AG10803 (cell line): ENCODE measurements at places on chromosomes 7 and 10.

- DNase-seq = no peak
Observed at GRCh38 chr7:127532151-127532550, 53.2 kb downstream of the GCC1 start.

DNA sequence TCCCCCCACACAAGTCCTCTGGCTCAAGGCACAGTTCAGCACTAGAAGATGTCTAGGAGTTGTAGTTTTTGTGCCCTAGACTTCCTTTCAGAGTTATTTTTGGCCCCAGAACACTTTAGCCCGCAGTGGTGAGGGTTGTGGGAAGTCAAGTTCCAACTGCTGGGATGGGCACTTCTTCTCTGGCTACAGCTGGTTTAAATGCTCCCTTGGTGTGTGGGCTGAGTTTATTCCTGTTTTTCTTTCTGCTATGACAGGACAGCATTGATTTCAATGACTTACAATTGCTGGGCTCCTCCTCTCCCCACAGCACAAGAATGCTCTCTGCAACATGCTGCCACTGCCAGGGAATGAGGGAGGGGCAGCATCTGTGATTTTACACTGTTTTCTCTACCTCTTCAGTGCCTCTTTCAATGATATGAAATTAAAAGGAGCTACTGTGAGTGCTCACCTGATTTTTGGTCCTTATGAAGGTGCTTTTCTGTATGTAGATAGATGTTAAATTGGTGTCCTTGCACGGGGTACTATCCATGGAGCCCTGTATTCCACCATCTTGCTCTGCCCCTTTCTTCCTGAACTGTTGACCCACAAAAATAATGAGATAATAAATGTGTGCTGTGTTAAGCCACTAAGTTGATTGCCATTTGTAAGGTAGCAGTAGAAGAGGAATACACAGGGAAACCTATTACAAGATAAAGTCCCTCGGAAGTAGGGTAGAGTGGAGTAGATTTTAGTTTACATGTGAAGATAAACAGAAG is 56.3 kb downstream of the SLC13A1 start:
- no peak for DNase-seq

GRCh38 chr7:117588352-117588794 is 108.5 kb downstream of the CFTR start:
- DNase-seq = no peak

- DNase-seq = no peak
Observed at GRCh38 chr7:77327932-77328628, 88.1 kb downstream of the GSAP start.

GRCh38 chr7:150450491-150451001 is at the start of gene GIMAP8:
Gene GIMAP8, plus strand, starts transcription at chr7:150450630. Its CDS starts 16,069 bp downstream, at chr7:150466699.
- no peak for DNase-seq
